Posterior vena cava (tissue), 2 donors: ENCODE measurements at places on chromosomes 1 and 21.

DNA sequence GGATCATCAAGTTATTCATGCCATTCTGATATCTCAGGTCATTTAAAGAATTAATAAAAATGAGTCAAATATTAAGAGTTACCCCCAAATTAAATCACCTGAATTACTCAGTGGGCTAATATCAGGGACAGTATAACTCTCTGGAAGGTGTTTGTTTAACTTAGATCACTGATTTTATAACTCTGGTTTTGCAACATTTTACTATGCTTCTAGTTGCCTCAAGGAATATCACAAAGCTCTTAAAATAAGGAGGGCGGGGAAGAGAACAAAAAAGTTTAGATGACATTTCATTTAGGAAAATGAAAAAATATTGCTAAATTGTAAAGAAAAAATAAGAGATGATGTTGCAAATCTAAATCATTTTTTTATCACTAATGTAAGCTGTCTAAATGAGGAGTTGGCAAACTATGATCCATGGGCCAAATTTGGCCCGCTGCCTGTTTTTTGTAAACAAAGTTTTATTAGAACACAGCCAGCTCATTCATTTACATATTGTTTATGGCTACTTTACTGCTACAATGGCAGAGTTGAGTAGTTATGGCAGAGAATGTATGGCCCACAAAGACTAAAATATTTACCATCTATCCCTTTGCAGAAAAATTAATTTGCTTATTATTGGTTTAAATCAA is 31.9 kb upstream of the SLC19A2 start:
- DNase-seq: no peak

- DNase-seq: peak; percentile 56
Observed at GRCh38 chr1:2583871-2584351, 2.7 kb upstream of the PRXL2B start.

- DNase-seq: no peak
Observed at GRCh38 chr1:26164036-26164860, 4.5 kb downstream of the C1orf232 start.

- no peak for DNase-seq
Observed at GRCh38 chr1:26597629-26598039, 68.1 kb downstream of the RPS6KA1 start.

- DNase-seq: no peak
Observed at GRCh38 chr1:228147151-228147693, 2.5 kb upstream of the GJC2 start.

DNA sequence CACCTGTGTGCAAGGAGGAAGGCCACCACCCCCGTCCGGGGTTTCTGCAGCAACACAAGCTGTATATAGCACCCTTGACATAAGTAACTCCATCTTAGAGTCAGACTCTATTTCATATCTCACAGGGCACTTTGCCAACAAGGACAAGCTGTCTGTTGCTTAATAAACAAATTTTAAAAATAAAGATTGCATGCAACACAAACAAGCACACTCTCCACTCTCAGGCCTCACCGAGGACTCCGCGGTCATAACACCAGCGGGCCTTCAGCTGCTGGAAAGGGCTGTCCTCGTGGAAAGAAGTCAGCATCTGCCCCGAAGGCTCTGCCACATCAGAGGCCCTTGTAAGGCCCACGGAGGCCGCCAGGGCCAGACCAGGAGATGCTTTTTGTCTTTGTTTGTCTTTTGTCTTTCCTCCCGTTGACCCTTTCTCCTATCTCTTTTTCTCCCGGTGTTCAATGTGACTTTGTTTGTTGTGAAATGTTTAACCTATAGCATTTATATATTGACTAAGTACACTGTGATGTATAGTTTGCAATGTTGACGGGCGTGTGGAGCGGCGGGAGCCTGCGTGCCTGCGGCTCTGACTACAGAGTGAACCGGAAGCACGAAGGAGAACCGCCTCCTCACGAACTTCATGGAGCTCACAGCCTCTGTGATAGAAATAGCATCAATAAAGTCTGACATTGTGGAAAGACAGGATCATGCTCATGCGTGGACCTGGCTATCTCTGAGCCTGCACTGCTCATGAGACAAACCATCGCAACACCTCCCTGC is 24.1 kb downstream of the MEGF6 start:
- DNase-seq: no peak

- no peak for DNase-seq
Observed at GRCh38 chr1:184146202-184146601, 94.7 kb downstream of the TSEN15 start.

DNA sequence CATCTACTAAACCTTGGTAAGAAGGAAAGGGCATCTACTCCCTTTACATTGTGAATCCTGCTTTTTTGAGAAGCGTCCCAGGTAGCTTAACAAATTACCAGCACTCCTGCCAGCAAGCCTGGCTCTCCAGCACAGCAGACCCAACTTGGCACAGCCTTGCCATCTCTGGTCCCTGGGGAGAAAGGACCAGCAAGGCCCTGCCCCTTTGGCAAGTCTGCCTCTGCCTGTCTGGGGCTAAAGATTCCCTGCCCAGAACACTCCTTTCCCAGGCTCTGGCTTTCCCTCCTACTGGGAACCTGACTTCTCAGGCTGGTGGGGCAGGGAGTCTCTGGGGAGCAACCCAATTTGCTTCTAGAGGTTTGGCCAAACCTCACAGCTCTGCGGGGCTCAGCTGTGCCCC is 68.5 kb downstream of the ATP2B4 start:
- no peak for DNase-seq

DNA sequence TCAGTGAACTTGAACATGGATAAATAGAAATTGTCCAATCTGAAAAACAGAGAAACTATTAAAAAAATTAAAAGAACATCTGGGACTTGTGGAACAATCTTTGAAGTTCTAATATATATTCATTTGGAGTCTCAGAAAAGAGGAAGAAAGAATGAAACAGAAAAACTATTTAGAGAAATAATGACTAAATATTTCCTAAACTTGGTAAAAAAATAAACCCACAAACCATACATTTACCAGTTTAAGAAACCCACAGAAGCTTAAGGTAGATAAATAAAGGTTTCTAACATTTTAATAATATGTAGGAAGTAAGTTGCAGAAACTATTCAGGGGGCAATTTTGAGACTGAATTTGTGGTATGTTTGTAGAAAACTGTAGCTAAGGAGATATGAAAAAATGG is 437.8 kb downstream of the PTBP2 start:
- no peak for DNase-seq

- no peak for DNase-seq
Observed at GRCh38 chr1:69862906-69863305, 295.2 kb downstream of the LRRC7 start.

GRCh38 chr21:34871026-34871908 is 177.8 kb downstream of the RUNX1 start:
- DNase-seq: no peak

DNA sequence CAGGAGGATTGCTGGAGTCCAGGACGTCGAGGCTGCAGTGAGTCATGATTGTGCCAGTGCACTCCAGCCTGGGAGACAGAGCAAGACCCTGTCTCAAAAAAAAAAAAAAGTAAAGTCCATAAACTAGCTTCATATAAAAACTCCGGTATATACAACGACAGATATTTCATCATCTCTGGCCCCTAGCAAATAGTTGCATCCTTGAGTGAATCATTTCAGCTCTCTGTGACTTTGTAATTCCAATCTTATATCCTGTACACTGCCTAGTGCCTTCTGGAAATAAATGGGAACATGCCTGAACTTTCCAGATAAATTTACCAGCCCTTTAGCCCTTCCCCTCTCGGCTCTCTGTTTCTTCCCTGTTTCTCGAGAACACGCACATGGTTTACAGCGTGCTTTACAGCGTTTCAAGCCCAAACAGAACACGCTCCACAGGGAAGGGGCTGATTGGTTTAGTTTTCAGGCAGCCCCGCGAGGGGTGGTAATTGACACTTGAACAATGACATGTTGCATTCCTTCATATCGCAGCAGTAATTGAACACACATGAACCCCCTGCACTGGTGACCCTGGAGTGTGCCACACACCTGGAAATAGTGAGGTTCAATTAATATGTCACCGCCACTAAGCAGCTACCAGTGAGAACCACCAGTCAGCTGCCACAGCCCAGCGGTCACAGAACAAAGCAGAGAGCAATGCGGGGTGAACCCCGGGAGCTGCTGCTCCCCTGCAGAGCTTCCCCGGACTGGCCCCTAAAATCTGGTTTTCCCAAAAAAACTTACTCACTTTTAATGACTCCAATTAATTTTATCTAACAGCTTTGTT is 35.7 kb upstream of the SIM2 start:
- no peak for DNase-seq

GRCh38 chr1:242187171-242187570 is 188.3 kb upstream of the MAP1LC3C start:
- DNase-seq: no peak

- no peak for DNase-seq
Observed at GRCh38 chr1:211938561-211938997, 96.8 kb downstream of the INTS7 start.

- no peak for DNase-seq
Observed at GRCh38 chr1:207813946-207814345, 62.1 kb downstream of the CD46 start.

DNA sequence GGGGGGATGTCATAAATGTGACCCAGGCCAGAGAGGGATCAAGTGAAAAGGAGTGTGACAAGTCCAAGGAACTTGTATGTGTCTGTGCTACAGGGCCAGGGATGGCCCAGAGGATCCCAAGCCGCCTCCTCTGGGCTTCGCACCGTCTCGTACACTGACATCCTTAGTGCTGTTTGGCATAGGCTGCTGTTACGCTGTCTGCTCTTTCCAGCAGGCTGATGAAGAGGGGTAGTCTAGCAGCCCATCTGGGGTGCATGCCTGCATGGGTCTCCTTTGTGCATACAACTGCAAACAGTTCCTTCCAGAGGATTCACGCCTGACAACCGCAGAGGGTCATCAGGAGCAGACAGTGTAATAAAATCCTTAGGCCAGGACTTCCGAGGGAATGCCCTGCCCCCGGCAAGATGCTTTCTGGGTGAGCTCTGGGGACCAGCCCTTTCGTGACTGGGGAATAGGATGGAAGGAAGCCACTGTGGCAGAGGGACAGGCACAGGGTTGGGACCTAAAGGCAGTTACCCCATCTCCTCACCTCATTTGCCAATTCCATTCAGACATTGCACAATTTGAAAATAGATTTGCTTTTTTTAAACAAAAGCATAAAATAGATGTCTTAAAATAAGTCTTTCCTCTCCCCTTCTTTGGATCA is 6.3 kb upstream of the GOLT1A start:
- DNase-seq: no peak

DNA sequence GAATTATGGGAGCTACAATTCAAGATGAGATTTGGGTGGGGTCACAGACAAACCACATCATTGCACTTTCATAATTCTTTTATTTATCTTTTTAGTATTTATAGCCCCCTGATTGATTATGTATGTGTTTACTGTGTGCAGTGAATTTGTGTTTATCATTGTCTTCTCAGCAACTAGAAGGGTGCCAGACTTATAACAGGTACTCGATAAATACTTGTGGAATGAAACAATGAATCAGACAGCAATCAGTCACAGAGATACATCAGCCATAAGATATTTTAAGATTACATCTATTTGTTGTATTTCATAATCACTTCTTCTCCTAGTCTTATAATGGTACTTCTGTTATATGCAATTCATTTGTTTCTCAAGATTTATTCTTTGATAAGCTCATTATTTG is 273.2 kb downstream of the PTPRC start:
- no peak for DNase-seq

GRCh38 chr1:207420109-207420508 is 34.0 kb upstream of the CR2 start:
- no peak for DNase-seq

- DNase-seq: no peak
Observed at GRCh38 chr1:227574926-227575325, 11.6 kb downstream of the ZNF678 start.

- no peak for DNase-seq
Observed at GRCh38 chr1:42163536-42164503, 725 bp downstream of the GUCA2A start.
